ENCODE measurements at places on chromosomes 7 and 10. TPM values are rescaled to one million over a fixed set of nuclear protein-coding genes. Genes with fewer than 3 reads are reported as not detected.

- no peak for DNase-seq
- no peaks in the 10 kb centered on the region for H3K27me3 ChIP-seq
- no peaks in the 10 kb centered on the region for H3K4me1 ChIP-seq
- no peaks in the 10 kb centered on the region for H3K36me3 ChIP-seq
Measured at GRCh38 chr7:20963556-20964280, 177.0 kb upstream of the SP8 start.

- H3K36me3 ChIP-seq: peaks cover 4% of the 10 kb centered on the region
- H3K27ac ChIP-seq: no peak overlapping the region
- H3K4me3 ChIP-seq: no peak overlapping the region
- H3K4me1 ChIP-seq: peaks cover 2% of the 10 kb centered on the region
- no peak for DNase-seq
- no peaks in the 10 kb centered on the region for H3K27me3 ChIP-seq
Measured at GRCh38 chr10:3072641-3073360, 5.5 kb downstream of the PFKP start.

DNA sequence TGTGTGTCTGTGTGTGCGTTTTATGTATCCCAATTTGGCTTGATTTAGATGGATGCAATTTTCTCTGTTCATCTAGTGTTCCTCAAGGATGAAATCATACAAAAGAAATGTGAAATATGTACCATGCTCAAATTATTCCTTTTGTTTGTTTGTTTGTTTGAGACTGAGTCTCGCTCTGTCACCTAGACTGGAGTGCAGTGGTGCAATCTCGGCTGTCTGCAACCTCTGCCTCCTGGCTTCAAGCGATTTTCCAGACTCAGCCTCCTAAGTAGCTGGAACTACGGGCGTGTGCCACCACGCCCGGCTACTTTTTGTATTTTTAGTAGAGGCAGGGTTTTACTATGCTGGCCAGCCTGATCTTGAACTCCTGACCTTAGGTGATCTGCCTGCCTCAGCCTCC is 11.3 kb upstream of the SHTN1 start:
- H3K27me3 ChIP-seq: no peaks in the 10 kb centered on the region
- no peak for DNase-seq
- no peak overlapping the region for H3K27ac ChIP-seq
- no peaks in the 10 kb centered on the region for H3K36me3 ChIP-seq
- no peak overlapping the region for H3K4me3 ChIP-seq

- no peak for DNase-seq
- no peak overlapping the region for H3K27ac ChIP-seq
- H3K36me3 ChIP-seq: no peaks in the 10 kb centered on the region
- H3K4me1 ChIP-seq: no peaks in the 10 kb centered on the region
- H3K4me3 ChIP-seq: no peak overlapping the region
Measured at GRCh38 chr10:121617176-121617575, 18.9 kb upstream of the FGFR2 start.

Gene CD36
- polyA plus RNA-seq: 27.3 TPM

DNA sequence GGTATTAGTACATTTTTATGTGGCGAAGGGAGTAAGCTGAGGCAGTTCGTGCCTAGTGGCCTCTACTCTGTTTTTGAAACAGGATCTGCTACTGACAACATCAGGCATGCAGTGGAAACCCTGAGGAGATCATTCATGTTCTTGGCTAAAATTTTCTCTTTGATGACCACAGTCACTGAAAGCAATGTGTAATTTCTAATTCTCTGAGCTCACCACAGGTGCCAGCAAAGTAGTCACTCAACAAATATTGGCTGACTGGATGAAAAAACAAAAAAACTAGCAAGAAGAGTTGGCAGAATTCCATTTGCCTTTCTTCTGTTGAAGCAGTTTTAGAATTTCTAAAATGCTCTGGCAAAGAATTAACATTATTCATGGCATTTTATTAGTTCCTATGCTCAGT is 176.5 kb upstream of the KCTD7 start:
- no peak overlapping the region for H3K27ac ChIP-seq
- H3K36me3 ChIP-seq: no peaks in the 10 kb centered on the region
- no peaks in the 10 kb centered on the region for H3K4me1 ChIP-seq
- no peak for DNase-seq

DNA sequence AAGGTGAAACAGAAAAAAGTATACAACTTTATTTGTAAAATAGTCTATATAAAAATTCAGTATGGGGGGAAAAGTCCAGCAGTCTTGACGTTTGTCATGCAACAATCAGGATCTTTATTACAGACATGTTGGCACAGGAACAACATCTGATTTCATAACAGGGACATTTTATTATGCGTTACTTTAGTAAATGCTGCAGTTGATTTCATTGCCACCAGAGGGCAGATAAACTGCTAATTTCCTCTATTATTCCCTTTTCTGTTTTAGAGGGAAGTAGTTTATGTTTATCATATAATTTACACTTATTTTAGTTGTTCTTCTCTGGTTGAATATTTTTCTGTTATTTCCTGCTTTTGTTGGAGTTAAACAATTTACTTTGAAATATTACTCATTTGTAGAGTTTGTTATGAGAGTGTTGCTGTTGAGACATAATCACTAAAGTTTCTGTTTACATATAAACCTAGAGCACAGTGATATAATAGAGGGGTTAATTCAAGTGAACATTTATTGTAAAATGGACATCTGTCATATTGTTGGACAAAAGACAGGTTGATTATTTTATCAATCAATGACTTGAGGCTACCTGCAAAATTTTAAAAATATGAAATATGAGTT is 3.3 kb downstream of the PLXDC2 start:
- no peaks in the 10 kb centered on the region for H3K27me3 ChIP-seq
- peak; percentile 80 for DNase-seq
- no peaks in the 10 kb centered on the region for H3K36me3 ChIP-seq

DNA sequence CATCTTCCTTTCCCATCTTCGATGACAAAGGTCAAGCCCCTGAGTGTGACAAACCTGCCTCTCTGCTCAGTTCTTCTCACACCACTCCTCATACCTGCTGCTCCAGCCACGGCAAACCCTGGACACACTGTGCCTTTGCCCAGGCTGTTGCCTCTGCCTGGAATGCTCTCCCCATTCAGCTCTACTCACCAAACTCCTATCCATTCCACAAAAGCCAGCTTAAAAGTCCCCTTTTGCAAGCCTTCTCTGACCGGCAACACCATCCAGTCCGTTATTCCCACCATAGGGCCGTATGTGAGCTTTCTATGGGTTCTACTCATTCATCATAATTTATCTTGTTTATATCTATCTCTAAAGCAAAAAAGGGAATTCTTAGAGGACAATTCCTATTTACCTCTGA is 15.2 kb downstream of the GFRA1 start:
- DNase-seq: no peak
- no peaks in the 10 kb centered on the region for H3K36me3 ChIP-seq
- H3K27me3 ChIP-seq: no peaks in the 10 kb centered on the region
- H3K4me1 ChIP-seq: no peaks in the 10 kb centered on the region

Gene CTAGE6
- polyA plus RNA-seq: not detected

GRCh38 chr10:112094984-112095383 is 88.6 kb downstream of the GPAM start:
- no peak overlapping the region for H3K27ac ChIP-seq
- H3K27me3 ChIP-seq: no peaks in the 10 kb centered on the region
- DNase-seq: no peak
- no peaks in the 10 kb centered on the region for H3K4me1 ChIP-seq

Gene PVRIG
- polyA plus RNA-seq: 0.81 TPM

Gene GFRA1
- 7.4 TPM for polyA plus RNA-seq

DNA sequence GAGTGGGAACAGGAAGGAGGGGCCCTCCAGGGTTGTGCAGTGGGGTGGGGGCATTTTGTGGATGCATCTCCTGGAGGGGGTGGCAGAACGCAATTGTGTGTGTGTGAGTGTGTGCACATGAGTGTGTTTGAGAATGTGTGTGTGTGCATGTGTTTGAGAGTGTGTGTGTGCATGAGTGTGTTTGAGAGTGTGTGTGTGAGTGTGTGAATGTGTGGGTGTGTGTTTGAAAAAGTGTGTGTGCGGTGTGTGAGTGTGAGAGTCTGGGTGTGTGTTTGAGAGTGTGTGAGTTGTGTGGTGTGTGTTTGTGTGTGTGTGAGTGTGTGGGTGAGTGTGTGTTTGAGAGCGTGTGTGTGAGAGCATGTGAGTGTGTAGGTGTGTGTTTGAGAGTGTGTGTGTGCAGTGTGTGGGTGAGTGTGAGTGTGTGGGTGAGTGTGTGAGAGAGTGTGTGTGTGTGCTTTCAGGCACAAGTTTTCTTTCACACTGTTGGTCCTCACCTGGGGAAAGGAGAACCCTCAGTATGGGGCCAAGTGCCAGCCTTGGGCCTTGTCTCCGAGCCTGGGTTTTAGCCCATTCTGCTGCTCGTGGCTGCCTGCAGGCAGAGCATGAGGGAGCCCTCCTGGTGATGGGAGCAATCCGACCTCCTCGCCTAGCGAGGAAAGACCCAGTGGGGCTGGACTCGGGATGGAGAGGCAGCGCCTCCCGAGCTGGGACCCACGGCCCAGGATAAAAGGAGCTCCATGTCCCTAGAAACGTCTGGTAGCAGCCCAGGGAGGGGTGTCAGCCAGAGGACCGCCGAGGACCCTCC is 35.6 kb downstream of the CDH23 start:
- no peaks in the 10 kb centered on the region for H3K36me3 ChIP-seq
- no peaks in the 10 kb centered on the region for H3K27me3 ChIP-seq
- H3K4me1 ChIP-seq: no peaks in the 10 kb centered on the region
- H3K27ac ChIP-seq: no peak overlapping the region
- DNase-seq: no peak

DNA sequence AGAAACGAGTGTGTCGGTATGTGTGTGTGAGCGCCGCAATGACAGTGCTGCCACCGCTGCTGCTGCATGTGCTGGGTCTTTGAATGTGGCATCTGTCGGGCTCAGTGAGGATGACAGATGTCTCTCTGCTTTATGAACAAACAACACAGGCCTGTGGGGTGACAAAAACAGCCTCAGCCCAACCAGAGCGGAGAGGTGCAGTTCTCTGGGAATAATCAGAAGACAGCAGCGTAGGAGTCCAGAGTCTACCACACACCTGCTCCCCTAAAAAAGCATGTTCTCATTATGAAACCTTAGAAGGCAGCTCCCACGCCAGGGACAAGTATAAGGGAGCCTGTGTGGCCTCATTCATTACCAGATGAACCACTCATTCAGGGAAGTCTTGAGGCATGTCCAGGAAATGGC is 278.3 kb downstream of the KCNMA1 start:
- no peaks in the 10 kb centered on the region for H3K36me3 ChIP-seq
- DNase-seq: peak; percentile 3
- H3K27me3 ChIP-seq: no peaks in the 10 kb centered on the region
- no peaks in the 10 kb centered on the region for H3K4me1 ChIP-seq
- no peak overlapping the region for H3K4me3 ChIP-seq

GRCh38 chr10:125079091-125079600 is 81.2 kb downstream of the CTBP2 start:
- H3K36me3 ChIP-seq: peaks cover 3% of the 10 kb centered on the region
- peaks cover 4% of the 10 kb centered on the region for H3K4me1 ChIP-seq
- H3K27me3 ChIP-seq: no peaks in the 10 kb centered on the region
- H3K4me3 ChIP-seq: no peak overlapping the region
- no peak overlapping the region for H3K27ac ChIP-seq

- H3K4me1 ChIP-seq: peaks cover 11% of the 10 kb centered on the region
- no peaks in the 10 kb centered on the region for H3K36me3 ChIP-seq
- DNase-seq: no peak
Measured at GRCh38 chr7:8178353-8178752, 83.6 kb downstream of the ICA1 start.

DNA sequence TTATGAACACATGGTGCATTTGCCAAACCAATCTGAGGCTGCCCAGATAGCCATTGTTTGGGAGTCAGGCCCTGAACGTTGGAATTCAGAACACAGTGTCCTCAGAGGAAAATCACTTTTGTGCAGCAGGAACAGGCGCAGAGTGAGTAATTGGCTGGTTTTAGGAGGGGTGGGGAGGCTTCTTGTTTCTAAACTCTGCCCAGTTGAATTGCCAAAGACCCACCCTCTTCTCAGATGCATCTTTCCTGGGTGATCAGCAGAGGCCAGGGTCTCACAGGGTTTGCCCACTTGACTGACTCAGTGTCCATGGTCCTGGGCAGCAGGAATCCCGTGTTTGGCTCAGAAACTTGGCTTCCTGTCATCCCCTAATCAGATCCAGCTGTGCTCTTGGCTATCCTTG is 24.3 kb downstream of the PRLHR start:
- no peak overlapping the region for H3K27ac ChIP-seq
- H3K36me3 ChIP-seq: no peaks in the 10 kb centered on the region
- peaks cover 2% of the 10 kb centered on the region for H3K27me3 ChIP-seq
- no peak for DNase-seq

- peaks cover 5% of the 10 kb centered on the region for H3K36me3 ChIP-seq
- H3K4me1 ChIP-seq: no peaks in the 10 kb centered on the region
- no peak overlapping the region for H3K27ac ChIP-seq
- no peak for DNase-seq
- H3K27me3 ChIP-seq: peaks cover 2% of the 10 kb centered on the region
- no peak overlapping the region for H3K4me3 ChIP-seq
Measured at GRCh38 chr10:70057306-70057705, 4.7 kb downstream of the MACROH2A2 start.

DNA sequence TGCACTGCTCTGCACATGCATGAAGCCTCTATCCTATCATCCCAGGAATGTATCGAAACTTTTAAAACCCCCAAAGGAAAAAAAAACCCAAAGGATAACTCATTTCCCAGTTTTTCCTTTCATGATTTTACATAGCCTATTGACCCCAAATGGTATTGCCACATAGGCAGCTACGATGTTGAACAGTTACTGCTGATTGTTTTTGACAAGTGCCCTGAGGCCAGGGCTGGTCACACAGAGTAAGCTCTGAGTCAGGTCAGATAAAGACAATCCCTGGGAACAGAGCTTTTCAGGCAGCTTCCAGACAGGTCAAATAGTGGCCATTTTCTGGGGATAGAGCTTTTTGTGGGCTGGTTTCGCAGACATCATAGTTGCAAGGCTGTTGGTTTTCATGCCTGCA is 52.1 kb downstream of the MYL10 start:
- no peaks in the 10 kb centered on the region for H3K27me3 ChIP-seq
- no peak for DNase-seq

Gene MBL2
- not detected for polyA plus RNA-seq
